Naive B cell (primary cell): ENCODE measurements at places on chromosomes 2 and 18.

GRCh38 chr2:23380562-23381065, 4.4 kb upstream of the KLHL29 start:
- DNase-seq = no peak

DNA sequence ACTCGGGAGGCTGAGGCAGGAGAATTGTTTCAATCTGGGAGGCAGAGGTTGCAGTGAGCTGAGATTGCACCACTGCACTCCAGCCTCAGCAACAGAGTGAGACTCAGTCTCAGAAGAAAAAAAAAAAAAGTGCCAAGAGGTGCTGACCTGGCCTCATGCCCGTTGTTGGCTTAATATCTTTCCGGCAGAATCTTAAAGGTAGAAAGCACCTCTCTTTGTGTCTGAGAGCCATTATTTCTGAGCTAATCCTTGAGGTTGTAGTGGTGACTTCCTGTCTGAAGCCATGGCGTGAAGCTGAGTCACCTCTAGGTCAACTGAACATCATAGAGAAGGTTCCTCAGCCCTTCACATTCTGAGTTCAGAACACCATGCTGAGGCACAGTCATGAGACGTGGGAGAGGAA, 60.4 kb downstream of the WDSUB1 start:
- no peak for DNase-seq

- no peak for DNase-seq
These were observed 767.7 kb upstream of the GCFC2 start for GRCh38 chr2:76478266-76479035.

- no peak for DNase-seq
These were observed 221.9 kb upstream of the RBBP8 start for GRCh38 chr18:22711192-22711685.

- DNase-seq = no peak
These were observed 748.7 kb downstream of the BCL11A start for GRCh38 chr2:59804732-59805131.

DNA sequence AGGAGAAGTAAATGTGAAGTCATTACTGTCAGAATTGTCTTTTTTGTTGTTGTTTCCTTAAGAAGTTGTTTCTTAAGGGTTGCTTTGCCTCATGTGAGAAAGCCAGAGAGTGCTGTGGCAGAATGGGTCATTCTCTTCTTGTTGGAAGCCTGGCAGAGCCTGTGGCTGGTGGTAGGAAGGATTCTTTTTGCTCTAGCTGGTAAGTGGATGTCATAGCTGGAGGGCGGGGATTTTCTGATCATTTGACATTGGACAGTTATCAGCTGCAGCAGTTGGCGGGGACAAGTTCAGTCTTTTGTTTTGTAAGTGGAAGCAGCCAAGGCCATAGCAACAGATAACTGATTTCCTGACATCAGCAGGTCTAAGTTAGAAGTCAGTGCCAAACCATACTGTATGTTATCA, 5.5 kb upstream of the RMDN2 start:
- DNase-seq = no peak

DNA sequence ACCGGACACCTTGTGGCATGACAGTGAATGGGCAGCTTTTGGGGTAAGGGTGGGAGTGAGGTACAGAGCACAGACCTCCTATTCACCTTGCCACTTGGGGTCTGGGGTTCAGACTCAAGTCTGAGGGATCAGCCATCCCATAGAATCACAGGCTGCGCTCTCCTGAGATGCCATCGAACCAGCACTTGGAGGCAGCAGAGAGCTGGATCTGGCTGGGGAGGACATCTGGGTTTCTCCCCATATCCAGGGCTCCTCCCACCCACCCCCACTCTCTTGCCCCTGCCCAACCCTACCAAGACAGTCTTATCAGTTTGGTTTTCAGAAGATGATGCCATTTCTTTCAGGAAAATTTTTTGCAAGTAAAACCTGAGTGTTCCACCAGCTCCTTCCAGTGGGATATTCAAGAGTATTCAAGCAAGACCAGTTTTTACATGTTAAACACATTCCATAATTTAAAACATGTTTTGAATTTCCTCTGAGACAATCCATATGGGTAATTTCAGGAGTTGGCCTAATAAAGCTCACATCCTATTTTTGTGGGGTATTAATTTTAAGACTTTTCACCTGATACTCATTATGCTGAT, 29.2 kb upstream of the TEX44 start:
- no peak for DNase-seq

DNA sequence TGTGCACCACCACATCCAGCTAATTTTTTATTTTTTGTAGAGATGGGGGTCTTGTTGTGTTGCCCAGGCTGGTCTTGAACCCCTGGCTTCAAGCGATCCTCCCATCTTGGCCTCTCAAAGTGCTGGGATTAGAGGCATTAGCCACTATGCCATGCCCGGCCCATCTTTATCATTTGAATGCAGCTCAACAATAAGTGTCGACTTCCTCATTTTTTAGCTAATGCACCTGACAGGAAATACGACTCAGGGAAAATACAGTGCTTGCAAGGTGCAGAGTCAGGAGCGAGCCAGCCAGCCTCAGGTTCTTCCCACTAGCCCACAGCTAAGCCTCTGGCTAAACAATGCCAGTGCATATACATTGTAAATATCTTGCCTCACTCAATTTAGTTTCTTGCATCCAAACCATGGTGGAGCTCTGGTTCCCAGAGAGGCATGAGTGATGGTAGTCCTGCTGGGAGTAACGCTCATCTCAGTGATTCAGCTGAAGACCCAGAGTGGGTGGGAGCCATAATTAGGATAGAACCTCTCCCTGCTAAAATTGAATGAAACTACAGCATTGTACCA, 135.0 kb downstream of the TGIF1 start:
- DNase-seq = peak; percentile 72

DNA sequence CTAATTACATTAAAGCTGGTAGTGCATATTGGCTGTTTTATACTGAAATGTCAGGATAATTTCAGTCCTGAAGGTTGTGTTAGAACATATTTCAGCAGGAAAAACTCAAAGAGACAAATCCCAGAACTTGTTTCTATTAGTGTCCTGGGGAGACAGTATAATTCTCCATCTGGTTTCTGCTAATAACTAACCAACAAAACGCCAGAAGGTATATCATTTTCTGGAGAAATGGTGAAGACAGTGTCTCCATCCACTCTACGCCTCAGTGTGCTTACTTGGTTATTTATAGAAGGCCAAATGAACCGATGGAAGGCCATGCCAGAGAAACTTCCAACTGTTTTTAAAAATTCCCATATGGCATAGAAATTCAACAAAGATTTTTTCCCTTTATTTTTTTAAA, 41.6 kb downstream of the GCA start:
- no peak for DNase-seq

GRCh38 chr2:90207454-90208058, 1516.1 kb downstream of the RPIA start:
- peak; percentile 42 for DNase-seq

GRCh38 chr18:598124-598589, 1.4 kb downstream of the CLUL1 start:
- no peak for DNase-seq

- no peak for DNase-seq
These were observed 111.2 kb upstream of the NOSTRIN start for GRCh38 chr2:168691221-168691620.

DNA sequence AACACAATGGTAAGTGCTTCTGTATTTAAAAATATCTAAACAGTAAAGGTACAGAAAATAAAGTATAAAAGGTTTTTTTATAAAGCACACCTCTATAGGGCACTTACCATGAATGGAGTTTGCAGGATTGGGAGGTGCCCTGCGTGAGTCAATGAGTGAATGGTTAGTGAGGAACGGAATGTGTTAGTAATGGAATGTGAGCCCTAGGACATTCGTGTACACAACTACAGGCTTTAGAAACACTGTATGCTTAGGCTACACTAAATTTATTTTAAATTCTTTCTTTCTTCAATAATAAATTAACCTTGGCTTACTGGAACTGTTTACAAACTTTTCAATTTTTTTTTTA, 337.9 kb upstream of the SLC39A10 start:
- no peak for DNase-seq

DNA sequence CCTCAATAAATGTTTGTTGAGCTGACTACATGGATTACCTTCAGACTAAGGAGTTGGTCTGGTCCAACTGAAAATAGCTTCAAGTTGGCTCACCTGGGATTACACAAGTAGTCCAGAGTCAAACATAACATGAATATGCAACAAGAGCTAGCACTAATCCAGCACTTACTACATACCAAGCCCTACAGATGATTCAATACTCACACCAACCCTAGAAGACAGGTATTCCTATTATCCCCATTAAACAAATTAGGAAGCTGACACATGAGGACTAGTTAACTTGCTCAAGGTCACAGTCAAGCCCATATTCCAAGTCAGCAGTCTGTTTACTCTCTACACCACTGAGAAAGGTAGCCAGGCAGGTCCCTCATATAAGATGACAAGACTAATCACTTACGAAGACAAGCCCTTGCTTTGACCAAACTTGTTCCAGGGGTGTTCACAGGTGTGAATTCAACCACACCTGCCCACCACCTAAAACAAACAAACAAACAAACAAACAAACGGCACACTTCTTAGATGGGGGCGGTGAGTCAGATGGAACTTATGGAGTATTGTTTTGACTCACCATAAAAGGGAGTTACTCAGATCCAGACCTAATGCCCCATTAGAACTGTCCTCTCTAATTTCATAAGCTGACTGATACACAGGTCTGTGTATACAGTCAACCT, 29.1 kb downstream of the TMEM131 start:
- no peak for DNase-seq

- DNase-seq = no peak
These were observed 31.0 kb downstream of the TANC1 start for GRCh38 chr2:158999458-158999857.

- no peak for DNase-seq
These were observed 304.6 kb upstream of the CXCR4 start for GRCh38 chr2:136422512-136422911.

GRCh38 chr18:65439188-65439587, 311.6 kb upstream of the CDH7 start:
- no peak for DNase-seq

GRCh38 chr2:149161481-149162225, 123.2 kb downstream of the LYPD6B start:
- DNase-seq = no peak

GRCh38 chr2:56232912-56233311, 49.1 kb downstream of the CCDC85A start:
- DNase-seq = no peak

GRCh38 chr2:71460595-71461303, 7.4 kb downstream of the DYSF start:
- no peak for DNase-seq

DNA sequence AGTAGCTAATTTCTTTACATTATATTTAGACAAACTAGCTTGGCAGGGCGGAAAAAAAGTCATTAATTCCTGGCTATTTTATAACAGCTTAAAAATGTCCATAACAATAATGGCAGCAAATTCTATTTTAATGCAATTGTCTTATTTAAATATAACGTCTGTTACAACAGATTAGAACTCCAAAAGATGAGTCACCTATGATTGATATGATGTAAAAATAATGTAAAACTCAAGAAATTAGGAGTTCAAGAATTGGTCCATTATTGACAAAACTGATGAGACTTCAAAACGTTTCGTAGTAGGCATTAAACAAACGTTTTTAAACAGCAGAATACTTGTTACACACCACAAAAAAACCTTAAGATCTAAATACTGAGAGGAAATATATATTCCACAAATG, 2.7 kb downstream of the XPO1 start:
- DNase-seq = no peak

DNA sequence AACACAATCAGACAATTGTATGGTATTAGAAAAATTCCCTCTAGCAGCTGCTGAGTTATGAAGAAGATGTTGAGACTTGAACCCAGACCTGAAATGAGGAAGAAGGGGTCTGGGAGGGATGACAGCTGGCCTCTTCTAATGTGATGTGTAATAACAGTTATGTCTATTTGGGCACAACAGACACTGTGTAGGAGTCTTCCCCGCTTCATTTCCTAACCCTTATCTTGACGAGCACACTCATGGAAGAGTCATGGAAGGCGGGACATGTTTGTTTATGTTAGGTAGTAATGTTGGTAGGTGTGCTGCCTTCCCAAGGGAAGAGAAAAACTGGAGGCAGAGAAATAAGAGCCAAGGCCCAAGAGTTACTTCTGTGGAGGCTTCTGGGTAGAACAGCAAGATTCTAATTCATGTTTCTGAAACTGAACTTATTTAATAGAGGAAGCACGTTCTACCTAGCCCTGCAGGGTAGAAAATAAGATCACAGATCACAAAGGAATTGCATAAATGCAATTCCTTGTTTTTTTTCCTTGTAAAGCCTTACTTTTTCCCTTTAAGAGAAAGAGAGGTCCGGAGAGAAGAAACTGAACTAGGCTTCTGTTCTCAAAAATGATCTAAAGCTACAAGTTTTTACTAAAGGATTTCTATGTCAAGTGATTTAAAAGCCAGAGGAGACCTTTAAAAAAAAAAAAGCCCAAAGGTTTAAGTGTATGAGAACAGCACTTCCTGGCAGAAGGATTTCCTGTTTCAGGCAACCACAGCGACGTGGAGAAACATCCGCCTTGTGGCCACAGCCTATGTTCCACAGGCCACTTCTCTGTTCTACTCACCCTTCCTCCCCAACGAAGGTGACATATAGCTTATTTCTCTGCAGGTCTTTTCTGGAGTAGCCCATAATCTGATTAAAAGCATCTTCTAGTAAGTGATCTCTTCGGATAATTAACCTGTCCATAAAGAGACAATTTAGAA, 68.5 kb upstream of the STK17B start:
- DNase-seq = peak; percentile 90

DNA sequence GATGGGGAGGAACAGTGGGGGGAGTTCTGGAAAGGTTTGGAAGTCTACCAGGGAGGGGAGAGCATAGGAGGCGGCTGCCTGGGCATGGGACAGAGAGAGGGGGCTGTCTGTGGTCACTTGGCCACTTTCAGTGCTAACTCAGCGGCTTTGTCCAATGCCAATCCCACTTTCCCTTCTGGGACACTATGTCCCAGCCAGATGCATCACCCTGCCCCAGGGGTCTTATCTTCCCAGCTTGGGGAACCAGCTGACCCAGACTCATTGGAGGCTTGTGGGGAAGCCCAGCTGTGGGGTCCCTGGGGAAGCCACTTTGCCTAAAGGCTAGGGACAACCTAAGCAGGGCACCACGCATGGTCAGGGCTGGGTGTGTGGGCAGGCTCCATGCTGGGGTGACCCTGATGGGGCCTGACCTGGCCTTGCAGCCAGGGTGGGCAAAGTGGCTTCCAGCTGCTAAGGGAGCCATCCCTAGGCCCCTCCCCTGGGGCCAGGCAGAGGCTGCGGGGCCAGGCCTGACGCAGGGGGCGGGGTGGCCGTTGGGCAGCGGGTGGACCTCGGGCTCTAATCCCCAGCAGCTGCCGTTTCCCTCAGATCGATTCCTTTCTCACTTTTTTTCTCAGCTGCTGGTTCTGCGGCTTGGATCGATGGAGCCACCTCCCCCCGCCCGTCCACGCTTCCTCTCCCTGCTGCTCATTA, 1.6 kb upstream of the ASIC4 start:
- DNase-seq = no peak

GRCh38 chr2:201827621-201828020, 21.3 kb downstream of the CDK15 start:
- no peak for DNase-seq

DNA sequence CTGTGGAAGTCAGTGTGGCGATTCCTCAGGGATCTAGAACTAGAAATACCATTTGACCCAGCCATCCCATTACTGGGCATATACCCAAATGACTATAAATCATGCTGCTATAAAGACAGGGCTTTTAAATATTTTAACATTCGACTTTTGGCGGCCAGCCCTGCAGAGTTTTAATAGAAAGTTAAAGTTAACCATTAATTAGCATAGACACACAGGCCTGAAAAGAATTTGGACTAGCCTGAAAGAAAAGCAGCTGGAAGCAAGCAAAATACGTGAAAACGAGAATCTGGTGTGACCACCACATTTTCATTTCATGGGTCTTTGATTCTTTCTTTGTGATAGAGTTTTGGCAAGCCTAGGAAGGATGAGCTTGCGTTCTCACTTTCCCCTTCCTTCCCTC, 184.0 kb downstream of the SCG2 start:
- DNase-seq = no peak

GRCh38 chr2:161123531-161124030, 36.6 kb upstream of the TANK start:
- DNase-seq = no peak
